ENCODE measurements at places on chromosomes 1 and 21. TPM values are rescaled to one million over a fixed set of nuclear protein-coding genes. Genes with fewer than 3 reads are reported as not detected.
A peak's percentile ranks its signal among the peaks of the same experiment; 100 is the strongest.

GRCh38 chr21:41707231-41707959 is 59.5 kb downstream of the RIPK4 start:
- no peak overlapping the region for H3K4me3 ChIP-seq
- no peaks in the 10 kb centered on the region for H3K36me3 ChIP-seq
- peaks cover 31% of the 10 kb centered on the region for H3K27me3 ChIP-seq
- H3K27ac ChIP-seq, result peak overlapping the region; percentile 54
- DNase-seq, result no peak

DNA sequence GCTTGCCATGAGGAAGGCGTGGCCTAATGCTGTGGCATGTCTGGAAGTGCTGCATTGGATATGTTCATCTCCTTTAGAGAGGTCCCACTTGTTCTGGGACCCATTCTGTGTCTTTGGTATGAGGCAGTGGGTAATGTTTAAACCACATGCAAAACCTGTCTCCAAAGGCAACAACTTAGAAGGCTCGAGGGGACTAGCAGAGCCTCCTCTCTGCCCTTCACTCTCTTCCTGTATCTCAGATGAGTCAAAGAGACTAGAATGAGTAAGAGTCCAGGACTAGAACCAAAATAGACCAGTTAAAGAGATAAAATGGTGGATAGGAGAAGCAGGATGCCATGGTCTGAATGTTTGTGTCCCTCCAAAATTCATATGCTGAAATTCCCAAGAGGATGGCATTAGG is 220.8 kb upstream of the KIAA0040 start:
- H3K27me3 ChIP-seq, result no peaks in the 10 kb centered on the region
- no peak for DNase-seq
- H3K4me3 ChIP-seq, result no peak overlapping the region
- H3K27ac ChIP-seq, result no peak overlapping the region

- peaks cover 24% of the 10 kb centered on the region for H3K4me1 ChIP-seq
- H3K4me3 ChIP-seq, result no peak overlapping the region
- H3K36me3 ChIP-seq, result no peaks in the 10 kb centered on the region
- H3K27ac ChIP-seq, result peak overlapping the region; percentile 86
These were observed 14.9 kb downstream of the CXADR start for GRCh38 chr21:17527711-17528110.

DNA sequence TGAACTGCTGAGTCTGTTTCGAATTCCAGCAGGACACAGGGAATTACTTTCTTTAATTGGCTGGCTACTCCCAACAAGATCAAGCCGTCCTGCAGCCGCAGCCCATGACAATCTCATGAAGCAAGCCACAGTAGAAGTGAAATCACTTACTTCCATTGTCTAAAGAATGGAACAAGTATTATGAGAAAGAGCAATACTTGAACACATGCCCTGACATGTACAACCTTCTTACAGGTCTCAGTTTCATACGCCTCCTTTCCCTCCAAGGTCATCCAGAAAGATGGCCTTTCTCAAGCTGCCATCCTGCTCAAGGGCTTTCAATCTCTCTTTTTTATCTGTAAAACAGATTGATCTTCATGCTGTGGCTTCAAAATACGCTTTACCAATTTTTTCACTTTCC is 85.1 kb downstream of the PCSK9 start:
- H3K4me1 ChIP-seq, result no peaks in the 10 kb centered on the region
- no peak overlapping the region for H3K4me3 ChIP-seq

DNA sequence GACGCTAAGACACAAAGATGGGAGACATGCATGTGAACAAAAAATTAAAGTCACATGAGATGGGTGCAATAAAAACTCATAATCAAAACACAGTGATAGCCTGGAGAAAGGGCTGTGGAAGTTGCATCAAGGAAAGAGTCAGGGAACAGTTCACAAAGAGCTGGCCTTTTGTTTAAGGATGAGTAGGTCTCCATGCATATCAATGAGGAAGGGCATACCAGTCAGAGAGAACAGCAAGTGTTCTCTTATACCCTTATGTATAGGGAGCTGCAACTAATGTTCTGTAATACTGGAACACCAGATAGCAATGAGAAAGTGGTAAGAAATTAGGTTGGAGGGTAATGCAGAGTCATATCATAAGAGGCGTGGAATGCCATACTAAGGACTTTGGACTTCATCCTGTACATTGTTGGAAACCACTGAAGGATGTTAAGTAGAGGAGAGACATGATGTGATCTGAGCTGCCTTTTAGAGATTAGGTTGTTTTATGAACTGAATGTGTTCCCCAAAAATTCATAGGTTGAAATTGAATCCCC is 46.7 kb upstream of the SAMD13 start:
- DNase-seq, result no peak
- H3K4me1 ChIP-seq, result peaks cover 30% of the 10 kb centered on the region
- H3K4me3 ChIP-seq, result no peak overlapping the region

- peaks cover 71% of the 10 kb centered on the region for H3K36me3 ChIP-seq
- H3K4me1 ChIP-seq, result no peaks in the 10 kb centered on the region
- no peak overlapping the region for H3K27ac ChIP-seq
- no peak overlapping the region for H3K4me3 ChIP-seq
- DNase-seq, result peak; percentile 78
- H3K27me3 ChIP-seq, result no peaks in the 10 kb centered on the region
These were observed 25.0 kb downstream of the SZT2 start for GRCh38 chr1:43414634-43415223.

DNA sequence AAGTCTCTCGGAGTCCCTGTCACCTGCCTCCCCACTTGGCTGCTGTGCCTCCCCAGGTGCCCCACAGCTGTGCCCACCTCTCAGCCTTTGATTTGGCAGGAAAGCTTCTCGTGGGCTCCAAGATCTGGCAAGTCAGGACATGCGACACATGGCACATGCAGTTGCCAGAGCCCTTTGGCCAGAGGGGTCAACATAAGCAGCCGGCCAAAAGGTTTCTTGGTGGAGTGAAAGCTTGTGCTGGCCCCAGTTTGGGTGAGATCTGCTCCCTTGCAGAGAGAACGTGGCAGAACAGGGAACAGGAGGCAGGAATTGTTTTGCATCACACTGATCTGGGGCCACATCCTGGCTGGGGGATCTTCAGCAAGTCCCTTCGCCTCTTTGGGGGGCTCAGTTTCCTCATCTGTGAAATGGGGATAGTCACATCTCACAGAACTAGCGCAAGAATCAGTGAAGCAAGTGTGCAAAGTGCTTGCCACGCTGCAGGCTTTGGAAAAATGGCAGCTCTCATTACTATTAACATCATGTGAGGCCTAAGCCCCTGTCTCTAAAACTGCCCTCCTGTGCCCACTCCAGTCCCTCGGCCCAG is 232.6 kb downstream of the TRABD2B start:
- no peak overlapping the region for H3K4me3 ChIP-seq
- H3K27me3 ChIP-seq, result peaks cover 4% of the 10 kb centered on the region
- DNase-seq, result no peak
- H3K4me1 ChIP-seq, result no peaks in the 10 kb centered on the region
- no peaks in the 10 kb centered on the region for H3K36me3 ChIP-seq
- H3K27ac ChIP-seq, result no peak overlapping the region

The CRYAA gene
- total RNA-seq, result not detected

The KIAA0040 gene
- 36.8 TPM for total RNA-seq

The FAM177B gene
- total RNA-seq, result 4.1 TPM
